ENCODE measurements at places on chromosomes 1 and 21. TPM values are rescaled to one million over a fixed set of nuclear protein-coding genes. Genes with fewer than 3 reads are reported as not detected.

EPHA8 gene
- total RNA-seq: 1.1 TPM

AMY2A gene
- total RNA-seq: not detected

FCGR3A gene
- total RNA-seq: 10.7 TPM

CCNL2 gene
- total RNA-seq: 245 TPM

TMCO1 gene
- total RNA-seq: 49.9 TPM

IL19 gene
- total RNA-seq: 0.70 TPM

SPRR1A gene
- not detected for total RNA-seq

LEPR gene
- total RNA-seq: 13.5 TPM

All from metanephros (tissue), 2 donors.